Stimulated activated naive CD8-positive, alpha-beta T cell treated with anti-CD3 and anti-CD28 coated beads, Interleukin-15, Interleukin-2, amounts not matched to agents 100 U/mL and 50 U/mL, for 24 hours (primary cell): ENCODE measurements at places on chromosomes 6 and 20.

- DNase-seq, result no peak
Measured at GRCh38 chr6:128388380-128388779, 132.0 kb downstream of the PTPRK start.

- DNase-seq, result no peak
Measured at GRCh38 chr6:9482030-9482738, 932.7 kb downstream of the TFAP2A start.

DNA sequence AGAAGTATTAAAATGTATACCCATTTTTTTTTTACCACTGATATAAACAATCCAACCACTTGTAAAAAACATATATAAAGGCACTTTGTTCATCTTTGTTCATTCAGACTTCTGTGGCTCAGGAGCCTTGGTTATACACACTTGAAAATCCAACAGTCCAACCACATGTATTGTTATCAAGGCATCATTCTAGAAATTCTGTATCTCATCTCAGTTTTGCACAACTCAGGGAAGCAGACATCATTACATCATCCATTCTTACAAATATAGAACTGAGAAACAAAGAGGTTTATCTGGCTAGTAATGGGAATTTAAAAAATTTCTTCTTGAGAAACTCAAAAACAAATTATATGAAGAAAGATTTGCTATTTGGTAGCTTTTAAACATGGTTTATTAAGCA is 88.1 kb downstream of the HMGCLL1 start:
- no peak for DNase-seq

DNA sequence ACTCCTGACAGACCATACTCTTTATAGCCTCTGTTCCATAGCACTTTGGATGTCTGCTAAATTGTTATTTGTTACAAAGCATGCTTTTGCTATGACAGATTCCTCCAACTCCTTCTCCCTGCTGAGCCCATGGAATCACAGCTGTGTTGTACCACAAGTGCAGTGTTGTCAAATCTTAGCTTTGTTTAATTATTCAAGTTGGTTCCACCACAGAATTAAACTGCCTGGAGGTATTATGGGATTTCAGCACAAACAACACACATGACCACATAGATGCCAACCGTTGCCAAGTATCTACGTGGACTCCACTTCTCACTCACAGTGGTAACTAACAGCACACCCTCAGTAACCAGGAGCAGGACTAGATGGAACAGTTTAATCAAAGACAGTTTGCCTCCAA is 32.7 kb upstream of the MARCKS start:
- DNase-seq, result no peak

DNA sequence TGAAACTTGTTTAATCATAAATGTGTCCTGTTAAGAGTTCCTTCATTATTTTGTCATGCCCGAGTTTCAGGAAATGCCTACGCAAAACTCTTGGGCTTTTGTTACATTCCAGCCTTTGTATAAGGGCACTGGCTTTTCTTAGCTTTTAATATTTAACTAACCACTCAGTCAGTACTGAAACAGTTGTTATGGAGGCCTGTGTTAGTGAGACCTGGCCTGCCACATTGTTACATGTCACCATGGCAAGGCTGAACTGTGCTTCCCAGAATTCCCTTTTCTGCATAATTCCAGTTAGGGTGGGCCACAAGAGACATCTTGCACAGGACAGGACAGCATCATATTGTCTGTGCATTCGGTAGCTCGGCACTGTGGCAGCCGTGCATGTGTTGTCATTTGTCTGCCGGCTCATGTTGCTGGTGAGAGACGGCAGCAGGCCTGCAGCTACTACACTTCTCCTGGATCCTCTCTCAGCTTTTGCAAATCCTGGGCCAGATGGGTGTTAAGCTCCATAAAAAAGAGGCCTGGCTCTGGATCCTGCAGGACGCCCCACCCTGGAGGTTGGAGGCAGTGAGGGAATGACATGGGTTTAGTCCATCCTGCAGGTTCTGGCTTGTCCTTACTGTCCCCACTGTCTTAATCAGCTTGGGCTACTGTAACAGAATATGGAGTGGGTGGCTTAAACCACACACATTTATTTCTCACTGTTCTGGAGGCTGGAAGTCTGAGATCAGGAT is 128.8 kb upstream of the DTNBP1 start:
- no peak for DNase-seq

- no peak for DNase-seq
Measured at GRCh38 chr6:44002067-44002592, 125.1 kb downstream of the MRPL14 start.

GRCh38 chr6:38503032-38503773 is 136.5 kb downstream of the BTBD9 start:
- DNase-seq, result no peak

DNA sequence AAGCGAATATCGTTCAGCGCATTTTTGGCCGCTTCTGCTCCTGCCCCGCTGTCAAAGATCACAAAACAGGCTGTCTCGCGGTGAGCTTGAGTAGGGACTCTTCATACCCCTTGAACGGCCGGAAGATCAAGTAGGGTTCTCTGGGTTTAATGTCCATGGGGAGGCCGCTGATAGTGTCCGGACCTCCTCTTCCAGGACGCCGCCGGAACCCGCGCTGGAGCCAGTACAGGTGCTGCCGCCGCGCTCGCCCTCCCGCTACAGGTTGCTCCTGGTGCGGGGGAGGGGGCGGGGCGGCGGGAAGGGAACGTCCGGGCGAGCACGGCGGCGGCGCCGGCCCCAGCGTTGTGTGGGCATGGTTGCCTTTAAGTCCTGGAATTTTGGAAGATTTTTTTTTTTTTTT is 67.4 kb downstream of the KHDC1L start:
- no peak for DNase-seq

- DNase-seq, result no peak
Measured at GRCh38 chr6:70823651-70824050, 133.2 kb downstream of the B3GAT2 start.

DNA sequence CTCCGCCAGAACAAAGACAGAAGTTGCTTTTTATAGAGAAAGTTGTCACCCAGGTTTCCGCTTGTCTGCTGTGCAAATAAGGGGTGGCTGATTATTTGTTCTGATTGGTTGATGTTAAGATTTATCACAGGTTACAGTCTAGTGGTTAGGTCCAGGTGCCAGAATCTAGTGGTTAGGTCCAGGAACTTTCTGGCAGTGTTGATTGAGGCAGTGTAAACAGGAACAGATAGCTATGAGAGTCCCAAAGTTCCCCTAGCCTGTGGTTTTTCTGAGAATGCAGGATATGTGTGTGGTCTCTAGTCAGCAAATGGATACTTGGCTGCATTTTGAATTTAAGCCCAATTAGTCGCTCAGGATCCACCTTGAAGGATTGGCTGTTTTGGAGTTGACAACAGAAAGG is 148.0 kb downstream of the TMEM200A start:
- peak; percentile 31 for DNase-seq

DNA sequence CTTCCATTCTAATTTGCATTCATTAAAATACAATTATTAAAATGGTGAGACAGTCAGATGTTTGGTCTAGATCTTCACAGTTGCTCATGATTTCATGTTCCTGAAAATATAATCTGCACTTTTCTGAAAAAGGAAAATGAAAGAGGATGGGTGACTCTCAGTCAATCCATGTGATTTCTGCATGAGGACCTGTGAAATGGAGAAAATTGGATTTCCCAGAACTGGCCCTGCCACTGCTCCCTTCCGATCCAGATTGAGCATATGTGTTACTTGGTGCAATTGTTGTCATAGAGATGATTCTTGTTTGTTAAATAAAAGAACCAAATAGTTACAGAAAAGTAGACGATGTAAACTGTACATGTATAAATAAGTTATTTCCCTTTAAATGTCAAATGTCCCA is 37.4 kb downstream of the HAO1 start:
- no peak for DNase-seq

DNA sequence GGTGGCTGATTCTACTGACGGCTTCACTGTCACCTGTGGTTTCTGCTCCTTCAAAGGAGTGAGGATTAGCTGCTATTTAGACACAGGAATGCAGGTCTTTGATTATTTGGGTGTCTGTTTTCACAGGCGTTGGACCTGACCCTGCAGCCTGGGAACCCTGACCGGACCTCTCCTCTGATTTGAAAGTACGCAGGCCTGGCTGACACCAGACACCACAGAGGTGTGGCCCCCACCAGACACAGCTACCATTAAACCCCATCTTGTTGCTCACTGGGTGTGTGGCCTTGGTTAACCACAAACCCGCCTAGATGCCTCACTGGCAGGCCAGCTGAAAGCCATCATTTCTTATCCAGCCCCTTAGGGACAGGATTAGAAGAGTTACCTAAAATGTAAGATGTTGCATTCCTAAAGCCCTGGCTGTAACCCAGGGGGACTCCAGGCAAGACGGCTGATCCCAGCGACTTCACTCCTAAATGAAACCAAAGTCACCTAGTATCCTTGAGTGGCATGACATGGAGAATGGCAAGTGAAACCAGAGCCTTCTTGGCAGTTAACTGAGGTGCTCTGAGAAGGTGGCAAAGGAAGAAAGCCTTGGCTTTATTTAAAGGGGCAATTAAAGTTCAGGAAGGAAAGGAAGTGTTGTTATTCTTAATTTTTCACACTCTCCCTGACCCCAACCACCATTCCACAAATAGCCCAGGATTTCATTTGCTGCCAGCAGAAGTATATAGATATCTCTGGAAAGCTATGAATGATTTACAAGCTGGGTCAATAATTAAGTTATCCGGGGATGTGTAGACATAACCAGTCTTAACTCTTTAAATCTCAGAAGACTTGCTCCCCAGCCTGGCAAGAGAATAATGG is 169.9 kb downstream of the QRSL1 start:
- DNase-seq, result peak; percentile 7

- DNase-seq, result no peak
Measured at GRCh38 chr6:109736273-109737025, 45.4 kb downstream of the FIG4 start.

GRCh38 chr20:58480551-58481336 is 34.5 kb downstream of the APCDD1L start:
- no peak for DNase-seq

DNA sequence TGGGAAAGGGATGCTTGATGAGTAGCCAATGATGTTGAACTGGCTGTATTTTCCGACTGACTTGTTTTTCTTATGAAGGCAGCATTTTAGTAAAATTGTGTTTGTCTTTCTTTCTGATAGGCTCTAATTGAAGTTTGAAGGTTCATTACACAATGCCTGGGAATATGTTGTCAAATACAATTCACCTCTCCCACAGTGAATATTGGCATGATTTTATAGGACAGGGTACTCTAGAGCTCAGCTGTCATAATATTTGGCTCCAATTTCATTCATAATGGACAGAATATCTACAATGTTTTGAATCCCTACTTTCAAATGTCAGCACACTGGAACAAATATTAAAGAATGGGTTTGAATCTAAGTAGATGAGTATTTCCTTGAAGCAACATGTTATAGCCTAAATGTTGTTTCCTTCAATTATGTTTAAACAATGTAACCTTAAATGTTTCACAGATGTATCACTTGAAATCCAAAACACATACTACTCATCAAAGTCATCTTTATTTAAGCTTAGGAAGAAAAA is 81.4 kb downstream of the LAMA2 start:
- DNase-seq, result no peak

DNA sequence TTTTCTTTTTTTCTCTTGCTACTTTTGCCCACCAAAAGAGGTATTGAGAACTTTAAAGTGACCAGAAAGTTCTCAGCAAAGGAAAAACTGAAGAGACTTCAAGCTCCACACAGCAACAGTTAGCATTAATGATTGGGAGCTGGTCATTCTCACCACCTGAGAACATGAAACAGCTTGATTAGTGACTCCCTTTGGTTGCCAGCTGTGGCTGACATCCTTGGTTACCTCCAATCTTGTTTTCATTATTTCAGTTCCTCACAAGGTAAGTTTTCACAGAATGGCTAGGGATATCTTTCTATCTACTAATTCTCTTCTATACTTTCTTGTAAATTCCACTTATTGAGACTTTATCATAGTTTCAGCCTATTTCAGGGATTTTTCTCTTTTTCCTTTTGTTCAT is 427.9 kb downstream of the QKI start:
- DNase-seq, result no peak

GRCh38 chr20:50854506-50855249 is 59.8 kb downstream of the BCAS4 start:
- no peak for DNase-seq

DNA sequence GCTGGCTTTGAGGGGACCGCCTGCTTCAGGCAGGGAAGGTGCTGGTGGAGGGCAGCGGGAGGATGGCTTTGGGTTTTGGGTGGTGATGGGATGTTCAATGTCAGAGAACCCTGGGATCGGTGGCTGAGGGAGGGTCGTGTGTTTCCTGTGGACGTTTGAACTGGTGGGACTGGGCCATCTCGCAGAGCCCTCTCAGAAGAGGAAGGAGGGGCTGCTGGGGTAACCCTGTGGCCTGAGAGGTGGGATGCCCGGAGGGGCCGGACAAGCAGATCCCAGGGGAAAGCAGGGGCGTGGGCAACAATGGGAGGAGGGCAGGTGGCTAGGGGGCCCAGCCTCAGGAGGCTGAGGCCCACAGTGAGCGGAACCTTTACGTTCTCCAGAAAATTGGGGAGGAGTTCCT is 34.9 kb downstream of the PYGB start:
- DNase-seq, result no peak

- DNase-seq, result no peak
Measured at GRCh38 chr6:66186756-66187155, 479.7 kb upstream of the EYS start.

DNA sequence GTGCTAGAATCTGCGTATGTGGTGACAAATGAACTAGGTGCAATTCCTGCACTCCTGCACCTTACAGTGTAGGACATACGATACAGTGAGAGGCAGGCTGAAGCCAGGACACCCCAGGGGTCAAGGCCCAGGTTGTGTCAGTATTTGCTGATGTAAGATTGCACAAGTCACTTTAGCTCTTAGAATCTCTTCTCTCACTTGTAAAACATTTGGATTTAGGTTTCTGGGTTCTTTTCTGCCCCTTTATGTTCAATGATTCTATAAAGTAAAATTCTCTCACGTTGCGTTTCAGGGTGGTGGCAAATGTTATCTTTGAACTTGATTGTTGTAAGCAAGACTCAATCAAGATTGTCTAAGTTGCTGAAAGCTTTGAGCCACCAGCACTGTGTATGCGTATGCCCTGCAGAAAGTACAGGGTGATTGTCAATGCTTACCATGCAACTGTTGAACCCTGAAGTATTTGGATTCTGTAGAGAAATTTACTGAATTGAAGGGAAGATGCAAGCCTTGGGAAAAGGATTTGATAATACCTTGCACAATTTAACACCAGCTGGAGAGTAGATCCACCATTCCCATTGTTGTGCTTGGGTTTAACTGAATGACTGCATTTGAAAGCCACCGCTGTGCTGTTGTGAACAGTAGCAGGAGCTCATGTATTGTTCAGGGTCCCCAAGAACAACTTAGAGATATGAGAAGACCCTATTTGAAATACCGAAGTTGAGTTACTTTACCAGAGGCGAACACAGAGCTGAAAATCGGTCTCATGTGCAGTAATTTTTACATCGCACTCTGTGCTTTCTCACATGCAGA is 106.1 kb upstream of the CITED2 start:
- no peak for DNase-seq
